ENCODE measurements at places on chromosomes 2 and 18.
A peak's percentile ranks its signal among the peaks of the same experiment; 100 is the strongest.

GRCh38 chr2:197294260-197294659 lies 16.3 kb downstream of the ANKRD44 start:
- DNase-seq, result peak; percentile 40

DNA sequence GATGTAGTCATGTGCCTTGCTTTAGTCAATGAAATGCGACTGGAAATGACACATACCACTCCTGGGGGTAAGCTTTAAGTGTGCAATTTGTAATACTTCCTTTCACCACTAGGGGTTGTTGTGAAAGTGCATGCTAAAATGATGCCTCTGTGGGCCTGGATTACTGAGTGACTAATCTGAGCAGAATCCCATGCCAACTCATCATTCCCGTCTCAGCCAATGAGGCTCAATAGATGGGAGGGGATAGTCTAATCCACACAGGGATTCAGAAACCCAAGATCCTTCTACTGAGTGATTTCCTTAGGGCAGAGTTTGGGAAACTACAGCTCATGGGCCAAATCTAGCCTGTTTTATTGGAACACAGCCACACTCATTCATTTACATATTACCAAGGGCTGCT lies 54.0 kb downstream of the HRH4 start:
- DNase-seq, result no peak

GRCh38 chr18:63135101-63135500 lies 184.5 kb downstream of the BCL2 start:
- no peak for DNase-seq

DNA sequence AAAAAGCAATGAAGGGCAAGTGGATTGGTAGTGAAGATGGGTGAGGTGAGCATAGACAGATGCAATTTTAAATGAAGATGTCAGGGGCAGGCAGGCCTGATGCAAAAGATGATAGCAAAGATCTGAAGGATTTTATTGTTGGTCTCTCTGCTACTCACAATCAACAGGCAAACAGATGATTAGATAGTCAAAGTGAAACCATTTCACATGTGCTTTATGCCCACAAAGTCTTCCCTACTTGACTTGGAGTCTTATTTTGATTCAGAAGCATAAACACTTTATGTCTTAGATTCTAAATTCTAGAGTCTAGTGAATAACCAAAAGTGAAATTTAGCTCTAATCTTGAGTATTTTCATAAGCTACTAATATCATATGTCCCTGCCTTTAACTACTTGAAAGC lies 153.8 kb upstream of the HNRNPA3 start:
- DNase-seq, result no peak

GRCh38 chr18:6776188-6776587 lies 46.7 kb downstream of the ARHGAP28 start:
- DNase-seq, result no peak

DNA sequence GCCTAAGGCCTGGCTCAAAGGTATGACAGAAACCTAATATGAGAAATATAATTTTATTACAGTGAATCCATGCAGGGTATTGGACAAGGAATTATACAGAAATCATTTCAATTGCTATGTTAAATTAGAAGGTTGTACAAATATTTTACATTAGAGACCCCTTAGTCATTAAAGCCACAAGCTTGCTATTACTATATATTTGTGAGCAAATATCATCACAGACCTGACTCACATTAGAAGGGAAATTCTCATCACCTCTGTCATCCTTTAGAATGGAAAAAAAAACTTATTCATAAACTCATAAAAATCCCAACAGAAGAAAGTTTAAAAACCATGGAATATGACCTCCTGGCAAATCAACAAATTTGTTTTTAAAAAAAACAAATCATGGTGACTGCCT lies 277.9 kb downstream of the DCC start:
- DNase-seq, result no peak
